ENCODE measurements at places on chromosomes 4 and X.
A peak's percentile ranks its signal among the peaks of the same experiment; 100 is the strongest.

- DNase-seq, result peak; percentile 3
Measured at GRCh38 chr4:6134612-6135220, 65.6 kb downstream of the JAKMIP1 start.

DNA sequence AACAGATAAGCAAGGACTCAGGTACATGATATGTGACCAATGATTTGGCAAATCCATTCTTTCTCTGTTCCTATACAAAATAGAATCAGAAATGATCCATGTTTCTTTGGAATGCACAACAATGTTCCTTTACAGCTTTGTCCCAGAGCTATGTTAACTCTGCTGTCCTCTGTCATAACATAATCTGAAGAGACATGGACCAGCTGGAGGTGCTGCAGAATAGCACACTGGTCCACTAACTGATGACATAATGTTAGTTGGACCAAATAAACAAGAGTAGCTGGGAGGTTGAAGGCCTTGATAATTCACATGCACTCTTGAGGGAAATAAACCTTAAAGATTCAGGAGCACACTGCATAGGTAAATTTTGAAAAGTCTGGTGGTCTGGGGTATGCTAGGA lies 23.0 kb upstream of the DHX15 start:
- no peak for DNase-seq

DNA sequence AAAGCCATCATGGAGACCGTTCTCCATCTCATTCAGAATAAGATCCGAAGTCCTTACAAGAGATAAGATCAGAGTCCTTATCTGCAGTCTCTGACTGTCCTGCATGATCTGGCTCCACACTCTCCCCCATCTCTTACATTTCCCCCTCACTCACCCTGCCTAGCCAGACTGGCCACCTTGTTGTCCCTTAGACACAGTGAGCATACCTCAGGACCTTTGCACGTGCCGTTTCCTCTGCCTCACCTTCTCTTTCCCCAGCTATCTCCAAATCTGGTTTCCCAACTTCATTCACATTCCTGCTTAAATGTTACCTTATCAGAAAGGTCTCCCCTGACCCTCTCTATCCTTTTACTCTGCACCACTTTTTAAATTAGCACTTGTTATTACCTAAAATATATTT lies 44.0 kb downstream of the KLHL5 start:
- DNase-seq, result no peak

- no peak for DNase-seq
Measured at GRCh38 chr4:45741897-45742296, 382.0 kb downstream of the GABRG1 start.

- no peak for DNase-seq
Measured at GRCh38 chr4:26746802-26747213, 113.8 kb upstream of the STIM2 start.

DNA sequence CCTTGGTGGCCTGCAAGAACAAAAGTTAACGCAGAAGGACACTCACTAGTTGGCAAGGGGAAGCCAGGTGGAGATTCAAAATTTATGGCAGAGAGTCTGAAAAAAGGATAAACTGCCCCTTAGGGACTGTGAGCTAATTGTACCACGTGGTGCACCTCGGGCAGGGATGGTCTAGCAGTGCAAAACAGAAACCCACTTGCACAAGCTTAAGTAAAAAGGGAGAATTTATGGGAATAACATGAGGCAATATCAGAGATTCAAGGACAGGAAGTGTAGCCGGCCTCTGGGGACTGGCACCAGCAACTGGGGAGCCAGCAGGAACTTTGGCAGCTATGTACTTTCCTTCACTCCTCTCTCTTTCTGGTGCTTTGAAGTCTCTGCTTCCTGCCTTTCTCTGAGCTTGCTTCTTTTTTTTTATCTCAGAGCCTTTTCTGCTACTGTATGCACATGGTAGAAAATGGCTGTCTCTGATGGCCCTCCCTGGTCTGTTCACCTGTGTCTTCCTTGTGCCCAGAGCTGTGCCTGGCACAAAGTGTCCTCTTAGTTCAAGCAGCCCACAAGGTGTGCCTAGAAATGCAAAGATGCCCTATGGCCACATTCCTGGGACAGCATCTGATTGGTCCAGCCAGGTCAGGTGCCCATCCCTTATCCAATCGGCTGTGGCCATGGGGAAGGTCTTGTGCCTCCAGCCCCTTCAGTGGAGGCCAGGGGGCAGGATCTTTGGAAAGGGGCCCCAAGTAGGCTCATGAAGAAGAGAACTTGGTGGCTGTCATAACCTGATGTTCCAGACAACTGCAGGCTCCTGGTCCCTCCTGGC lies 114.8 kb upstream of the ATP6AP2 start:
- no peak for DNase-seq

- DNase-seq, result no peak
Measured at GRCh38 chr4:180153587-180153986, 2089.6 kb upstream of the TENM3 start.

- DNase-seq, result no peak
Measured at GRCh38 chr4:176031922-176032321, 33.7 kb upstream of the WDR17 start.

DNA sequence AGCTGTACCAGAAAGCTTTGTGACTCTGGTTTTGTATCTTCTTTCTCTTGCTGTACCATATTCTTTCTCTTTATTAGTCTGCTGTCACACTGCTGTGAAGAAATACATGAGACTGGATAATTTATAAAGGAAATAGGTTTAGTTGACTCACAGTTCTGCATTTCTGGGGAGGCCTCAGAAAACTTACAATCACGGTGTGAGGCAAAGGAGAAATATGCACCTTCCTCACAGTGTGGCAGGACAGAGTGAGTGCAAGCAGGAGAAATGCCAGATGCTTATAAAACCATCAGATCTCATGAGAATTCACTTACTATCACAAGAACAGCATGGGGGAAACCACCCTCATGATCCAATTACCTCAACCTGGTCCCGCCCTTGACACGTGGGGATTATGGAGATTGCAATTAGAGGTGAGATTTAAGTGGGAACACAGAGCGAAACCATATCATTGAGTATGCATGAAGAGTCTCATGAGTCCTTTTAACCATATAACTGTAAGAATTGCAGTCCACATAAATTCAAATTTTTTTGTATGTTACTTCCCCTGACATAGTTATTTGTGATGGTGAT lies 67.4 kb upstream of the INPP4B start:
- no peak for DNase-seq

DNA sequence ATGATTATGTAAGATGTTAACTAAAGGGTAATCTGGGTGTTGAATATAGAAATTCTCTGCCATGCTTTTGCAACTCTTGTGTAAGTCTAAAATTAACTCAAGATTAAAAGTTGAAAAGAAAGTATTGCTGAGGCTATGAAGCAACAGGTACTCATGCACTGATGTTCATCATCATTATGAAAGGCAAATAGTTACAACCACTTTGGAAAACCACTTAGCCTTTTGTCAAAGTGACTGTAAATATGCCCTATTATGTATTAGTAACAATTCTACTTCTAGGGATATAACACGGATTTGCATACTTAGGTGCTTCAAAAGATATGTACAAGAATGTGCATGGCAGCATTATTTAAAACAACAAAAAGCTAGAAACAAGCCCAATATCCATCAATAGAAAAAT lies 227.8 kb upstream of the CXXC4 start:
- no peak for DNase-seq

- DNase-seq, result no peak
Measured at GRCh38 chrX:118714521-118714920, 12.9 kb upstream of the IL13RA1 start.

- no peak for DNase-seq
Measured at GRCh38 chr4:122224348-122224747, 72.2 kb downstream of the BLTP1 start.

DNA sequence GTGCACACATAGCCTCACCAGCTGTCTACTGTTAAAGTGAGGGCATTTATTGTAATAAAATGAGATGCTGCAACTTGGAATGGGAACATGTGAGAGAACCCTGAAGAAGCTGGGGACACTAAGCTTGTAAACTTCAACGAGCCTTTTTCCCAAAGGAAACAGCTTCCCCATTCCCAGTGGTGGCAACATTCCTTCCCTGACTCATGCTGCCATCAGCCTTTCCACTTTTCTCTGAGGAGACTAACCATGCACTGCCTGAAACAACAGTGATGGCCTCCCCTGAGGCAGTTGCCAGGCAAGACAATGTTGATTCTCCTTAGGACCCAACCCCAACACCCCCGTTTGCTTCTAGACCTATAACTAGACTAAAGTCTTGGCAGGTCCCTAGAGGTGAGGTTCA lies 928.3 kb downstream of the GLUD2 start:
- no peak for DNase-seq

GRCh38 chr4:47662975-47663374 lies 174.9 kb downstream of the CORIN start:
- no peak for DNase-seq

DNA sequence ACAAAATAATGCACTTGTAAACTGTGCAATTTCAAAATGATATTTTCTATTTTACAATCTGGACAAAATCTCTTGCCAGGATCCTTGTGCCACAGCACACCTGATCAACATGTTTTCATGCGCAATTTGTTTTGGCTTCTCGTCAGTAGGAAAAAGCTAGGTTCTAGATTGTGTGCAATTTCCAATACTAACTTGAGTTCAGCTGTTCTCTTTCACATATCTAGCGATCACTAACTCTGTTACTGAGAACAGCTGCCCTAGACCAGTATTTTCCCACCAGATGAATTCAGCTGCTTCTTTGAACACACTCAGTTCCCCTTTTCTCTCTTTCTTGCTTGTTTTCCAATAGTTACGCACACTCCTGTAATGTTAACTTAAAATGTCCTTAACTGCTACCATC lies 131.2 kb downstream of the MAGEB5 start:
- DNase-seq, result no peak

DNA sequence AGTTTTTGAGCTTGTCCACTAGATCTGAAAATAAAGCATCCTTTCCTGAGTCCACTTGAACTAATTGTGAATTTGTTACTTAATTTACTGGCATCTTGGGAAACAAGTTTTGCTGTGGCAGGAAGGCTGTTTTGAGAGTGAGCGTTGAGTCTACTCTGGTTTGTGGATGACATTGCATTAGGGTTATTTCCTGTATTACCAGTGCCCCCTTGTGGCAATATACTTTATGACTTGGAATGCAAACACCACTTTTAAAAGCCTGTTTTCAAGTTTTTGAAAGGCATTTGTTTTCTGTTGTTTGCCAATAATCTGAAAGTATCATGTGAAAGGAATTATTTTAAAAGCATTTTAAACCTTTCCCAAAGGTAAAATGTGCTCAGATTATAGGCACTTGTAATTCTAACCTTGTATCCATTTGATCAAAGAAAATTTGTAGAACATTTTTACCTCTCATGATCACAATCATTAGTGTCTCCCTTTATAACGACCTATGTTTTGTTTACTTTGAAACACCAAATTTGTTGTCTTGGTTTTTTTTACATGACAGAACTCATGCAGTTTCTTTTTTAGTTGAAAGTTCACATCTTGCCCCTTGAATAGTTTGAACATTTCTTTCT lies 18.0 kb upstream of the CYP2U1 start:
- DNase-seq, result no peak

GRCh38 chr4:121900132-121900983 lies 30.1 kb upstream of the BBS7 start:
- DNase-seq, result no peak

Data from stimulated activated CD8-positive, alpha-beta memory T cell treated with anti-CD3 and anti-CD28 coated beads, Interleukin-7, amount 100 ng/mL, for 4 hours (primary cell).